ENCODE measurements at places on chromosomes 7 and 10.
A peak's percentile ranks its signal among the peaks of the same experiment; 100 is the strongest.

DNA sequence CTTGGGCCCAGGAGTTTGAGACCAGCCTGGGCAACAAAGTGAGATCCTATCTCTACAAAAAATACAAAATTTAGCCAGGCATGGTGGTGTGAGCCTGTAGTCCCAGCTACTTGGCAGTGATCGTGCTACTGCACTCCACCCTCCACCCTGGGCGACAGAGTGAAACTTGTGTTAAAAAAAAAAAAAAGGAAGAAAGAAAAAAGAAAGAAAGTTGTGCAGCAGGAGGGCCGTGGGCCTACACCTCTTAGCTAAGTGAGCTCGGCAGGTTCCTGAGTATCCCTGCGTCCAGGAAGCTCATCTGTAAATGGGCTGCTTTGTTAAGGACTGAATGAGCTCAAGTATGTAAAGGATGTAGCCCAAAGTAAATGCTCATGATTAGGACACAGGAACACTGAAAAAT lies 155.0 kb downstream of the RNF216 start:
- no peak for DNase-seq

DNA sequence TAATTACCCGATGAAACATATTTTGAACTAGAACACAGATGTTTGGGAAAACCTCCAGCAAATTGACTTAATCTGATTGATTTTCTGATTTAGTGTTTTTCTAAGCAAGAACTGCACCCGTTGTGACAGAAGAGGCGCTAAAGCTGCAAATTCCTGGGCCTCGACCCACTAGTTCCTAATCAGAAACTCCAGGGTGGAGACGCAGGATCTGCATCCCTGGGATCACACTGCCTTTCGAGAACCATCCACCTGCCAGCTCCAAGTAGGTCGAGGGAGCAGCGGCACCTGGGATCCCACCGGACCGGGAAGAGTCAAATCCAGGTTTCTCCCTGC lies 136.8 kb upstream of the CDCA7L start:
- no peak for DNase-seq

DNA sequence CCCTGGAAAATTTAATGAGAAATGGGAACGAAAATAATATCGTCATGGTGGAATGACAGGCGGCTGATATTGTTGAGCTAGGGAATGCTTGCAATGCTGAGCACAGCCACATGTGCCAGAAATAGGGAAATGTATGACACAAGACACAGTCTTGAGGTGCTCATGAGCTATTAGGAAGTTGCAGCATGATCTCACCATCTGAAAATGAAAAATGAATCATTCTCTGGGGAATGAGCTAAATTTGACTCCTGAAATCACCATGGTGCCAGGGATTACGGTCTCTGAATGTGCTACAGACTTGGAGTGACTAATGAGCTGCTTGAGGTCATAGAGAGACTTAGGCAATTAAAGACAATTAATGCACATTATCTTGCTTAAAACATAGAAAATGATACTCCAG lies 845.0 kb downstream of the CNTNAP2 start:
- no peak for DNase-seq

- DNase-seq: no peak
Observed at GRCh38 chr7:37703361-37703760, 19.8 kb downstream of the GPR141 start.

- no peak for DNase-seq
Observed at GRCh38 chr7:80533287-80533686, 21.4 kb upstream of the GNAT3 start.

GRCh38 chr10:48694371-48695030 lies 9.8 kb downstream of the WDFY4 start:
- DNase-seq: no peak

DNA sequence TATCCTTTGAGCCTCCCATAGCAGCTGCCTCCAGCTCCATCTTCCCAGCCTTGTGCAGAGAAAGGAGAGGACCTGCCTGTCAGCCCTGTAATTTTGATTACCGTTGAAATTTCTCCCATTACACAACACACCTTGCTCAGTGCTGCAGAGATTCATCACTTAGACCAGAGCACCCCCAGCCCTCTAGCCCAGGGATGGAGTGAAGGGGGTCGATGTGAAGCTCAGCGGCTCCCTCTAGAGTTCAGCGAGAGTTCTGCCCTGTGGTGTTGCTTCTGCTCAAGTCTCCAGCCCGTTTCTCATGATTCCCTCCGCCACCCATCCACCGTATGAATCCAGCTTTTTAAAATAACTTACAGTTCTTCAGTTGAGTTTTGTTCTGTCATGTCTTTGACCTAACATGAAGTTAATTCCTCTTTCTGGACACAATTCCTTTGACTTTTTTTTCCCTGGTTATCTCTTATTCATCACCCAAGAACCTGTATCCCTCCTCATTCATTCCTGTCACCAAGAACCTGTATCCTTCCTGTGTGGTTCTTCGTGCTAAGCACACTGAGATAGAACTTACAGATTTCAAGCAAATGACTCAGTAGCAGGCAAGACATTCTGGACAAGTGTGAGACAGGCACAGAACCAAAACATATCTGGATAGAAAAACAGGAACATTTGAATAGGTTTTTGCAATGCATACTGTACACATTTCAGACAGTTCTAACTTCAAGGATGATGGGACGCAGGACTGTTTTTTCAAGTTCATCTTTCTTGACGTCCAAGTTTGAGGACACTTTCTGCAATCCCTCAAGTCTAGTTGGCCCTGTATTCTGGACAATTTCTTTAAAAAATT lies 35.0 kb upstream of the ZNF32 start:
- DNase-seq: no peak

DNA sequence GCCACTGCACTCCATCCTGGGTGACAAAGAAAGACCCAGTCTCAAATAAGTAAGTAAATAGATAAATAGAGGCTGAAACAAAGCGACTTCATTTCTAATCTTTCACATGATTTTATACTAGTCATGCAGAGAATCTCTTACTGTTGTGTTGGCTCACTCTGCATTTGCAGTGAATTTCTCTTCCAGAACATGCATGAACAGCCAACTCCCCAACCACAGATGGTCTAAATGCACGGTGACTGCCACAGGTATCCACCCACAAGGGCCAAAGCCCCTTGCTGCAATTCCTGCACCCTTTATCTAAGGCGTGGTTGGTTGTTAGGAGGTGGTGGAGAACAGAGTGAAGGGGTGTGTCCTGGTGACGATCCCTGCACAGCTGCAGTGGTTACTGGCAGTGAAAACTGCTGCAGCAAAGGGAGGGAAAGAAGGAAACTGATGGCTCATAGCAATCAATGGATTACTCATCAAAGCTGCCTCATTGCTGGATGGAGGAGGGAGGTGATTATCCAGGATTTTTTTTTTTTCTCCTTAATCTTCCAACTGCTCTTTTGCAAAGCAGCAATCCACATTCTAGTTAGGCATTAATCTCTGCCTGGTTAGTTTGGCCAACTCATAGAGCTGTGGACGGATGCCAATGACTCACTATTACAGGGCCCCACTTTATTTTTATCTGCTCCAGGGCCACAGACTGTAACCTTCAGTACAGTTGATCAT lies 50.6 kb downstream of the PRTFDC1 start:
- no peak for DNase-seq

DNA sequence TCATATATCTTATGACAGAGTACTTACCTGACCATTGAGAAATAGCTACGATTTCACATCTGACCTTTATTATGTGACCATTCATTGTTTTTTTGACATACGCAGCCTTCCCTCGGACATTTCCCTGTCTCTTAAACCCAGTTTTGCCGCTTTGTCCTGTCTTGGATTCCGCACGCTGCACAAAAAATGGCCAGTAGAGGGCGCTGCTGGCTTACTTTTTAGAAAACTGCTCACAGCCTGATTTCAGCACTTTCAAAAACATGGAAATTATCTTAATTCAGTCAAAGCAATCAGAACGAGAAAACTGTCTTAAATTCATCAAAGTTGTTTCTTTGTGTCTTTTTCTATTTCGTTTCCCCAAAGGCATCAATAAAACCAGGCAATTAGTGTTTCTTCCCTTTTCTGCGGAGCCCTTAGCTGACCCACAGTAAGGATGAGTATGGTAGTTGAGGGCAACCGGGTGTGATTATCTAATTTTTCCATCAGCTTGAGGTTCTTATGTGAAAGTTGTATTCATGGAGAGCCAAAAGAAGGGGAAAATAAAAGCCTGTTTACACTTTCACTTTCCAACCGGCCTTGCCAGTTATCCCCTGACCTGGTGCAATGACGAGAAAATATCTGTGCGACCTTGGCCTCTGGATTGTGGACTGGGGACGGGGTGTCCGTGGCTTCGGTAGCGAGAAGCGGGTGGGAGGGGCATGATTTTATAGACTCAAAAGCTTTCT lies 144.4 kb downstream of the DYNC1I1 start:
- peak; percentile 71 for DNase-seq

- peak; percentile 5 for DNase-seq
Observed at GRCh38 chr10:123967626-123968243, 76.1 kb upstream of the CPXM2 start.

DNA sequence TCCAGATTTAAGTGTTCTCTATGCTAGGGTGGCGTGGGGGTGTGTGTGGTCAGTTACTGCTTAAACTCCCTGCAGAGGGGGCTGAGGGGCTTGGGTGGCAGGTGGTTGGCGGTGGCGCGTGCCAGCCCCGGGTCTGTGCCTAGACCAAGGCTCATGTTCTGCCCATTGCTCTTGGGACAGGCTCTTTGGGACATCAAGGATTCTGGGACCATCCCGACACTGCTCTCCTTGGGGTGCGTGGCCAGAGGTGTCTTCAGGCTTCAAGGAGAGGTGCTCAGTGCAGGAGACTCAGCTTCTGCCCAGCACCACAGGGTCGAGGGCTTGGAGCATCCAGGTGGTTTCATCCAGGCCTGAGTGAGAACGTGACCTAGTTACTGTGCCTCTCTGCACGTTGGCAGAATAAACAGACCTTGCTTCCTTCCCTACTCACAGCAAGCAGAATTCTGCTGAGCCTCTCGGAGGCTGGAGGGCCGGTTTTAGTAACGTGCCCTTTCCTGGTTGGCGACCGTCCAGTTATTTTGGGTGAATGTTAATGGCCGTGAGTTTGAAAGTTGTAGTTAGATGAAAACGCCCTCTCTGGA lies 39.9 kb downstream of the CAMK1D start:
- DNase-seq: no peak

Measured in activated naive CD4-positive, alpha-beta T cell (primary cell).